ENCODE measurements at places on chromosomes 13 and 19.

GRCh38 chr13:102089177-102089576 is 312.7 kb downstream of the FGF14 start:
- no peak for DNase-seq
- H3K27me3 ChIP-seq, result no peaks in the 10 kb centered on the region
- no peaks in the 10 kb centered on the region for H3K36me3 ChIP-seq
- H3K4me1 ChIP-seq, result no peaks in the 10 kb centered on the region

DNA sequence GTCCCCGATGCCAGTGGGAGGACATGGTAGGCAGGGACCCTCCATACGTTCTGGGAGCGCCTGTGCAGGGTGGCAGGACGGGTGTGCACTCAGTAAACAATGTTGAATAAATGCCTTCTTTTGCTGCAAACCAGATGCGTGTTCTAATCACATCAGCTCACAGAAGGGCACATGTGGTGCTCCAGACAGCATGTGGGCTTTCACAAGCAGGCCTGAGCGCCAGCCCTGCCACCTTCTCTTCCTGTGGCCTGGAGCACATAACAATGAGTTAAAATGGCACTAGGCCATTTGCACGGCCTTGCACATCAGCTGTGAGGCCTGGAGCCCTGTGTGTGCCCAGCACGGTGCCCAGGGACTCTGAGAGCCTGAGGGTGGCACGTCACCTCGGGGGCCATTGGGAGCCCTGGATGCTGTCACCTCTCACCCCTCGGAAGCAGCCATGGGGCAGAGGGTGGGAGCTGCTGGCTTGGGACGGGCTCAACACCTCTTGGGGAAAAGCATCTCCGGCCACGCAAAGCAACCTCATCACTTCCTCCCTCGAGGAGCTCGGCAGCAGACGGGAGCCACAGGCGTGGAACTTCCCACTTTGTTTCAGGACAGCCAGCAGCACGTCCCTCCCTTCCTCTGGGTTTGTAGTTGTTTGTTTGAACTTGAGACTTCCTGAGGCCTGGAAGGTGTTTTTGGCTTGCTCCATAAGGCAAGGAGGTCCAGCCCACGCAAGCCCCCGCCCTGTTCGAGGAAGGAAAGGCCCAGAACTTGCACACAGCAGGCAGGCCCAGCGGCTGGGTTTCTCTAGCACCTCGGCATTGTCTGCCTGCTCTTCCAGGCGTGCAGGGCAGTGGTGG is 9.8 kb downstream of the MCF2L start:
- no peaks in the 10 kb centered on the region for H3K36me3 ChIP-seq
- no peak overlapping the region for H3K4me3 ChIP-seq
- DNase-seq, result no peak
- H3K27ac ChIP-seq, result no peak overlapping the region

GRCh38 chr13:113466383-113466782 is 13.1 kb upstream of the ADPRHL1 start:
- H3K36me3 ChIP-seq, result no peaks in the 10 kb centered on the region
- no peak overlapping the region for H3K27ac ChIP-seq
- no peak overlapping the region for H3K4me3 ChIP-seq
- no peak for DNase-seq
- no peaks in the 10 kb centered on the region for H3K4me1 ChIP-seq

DNA sequence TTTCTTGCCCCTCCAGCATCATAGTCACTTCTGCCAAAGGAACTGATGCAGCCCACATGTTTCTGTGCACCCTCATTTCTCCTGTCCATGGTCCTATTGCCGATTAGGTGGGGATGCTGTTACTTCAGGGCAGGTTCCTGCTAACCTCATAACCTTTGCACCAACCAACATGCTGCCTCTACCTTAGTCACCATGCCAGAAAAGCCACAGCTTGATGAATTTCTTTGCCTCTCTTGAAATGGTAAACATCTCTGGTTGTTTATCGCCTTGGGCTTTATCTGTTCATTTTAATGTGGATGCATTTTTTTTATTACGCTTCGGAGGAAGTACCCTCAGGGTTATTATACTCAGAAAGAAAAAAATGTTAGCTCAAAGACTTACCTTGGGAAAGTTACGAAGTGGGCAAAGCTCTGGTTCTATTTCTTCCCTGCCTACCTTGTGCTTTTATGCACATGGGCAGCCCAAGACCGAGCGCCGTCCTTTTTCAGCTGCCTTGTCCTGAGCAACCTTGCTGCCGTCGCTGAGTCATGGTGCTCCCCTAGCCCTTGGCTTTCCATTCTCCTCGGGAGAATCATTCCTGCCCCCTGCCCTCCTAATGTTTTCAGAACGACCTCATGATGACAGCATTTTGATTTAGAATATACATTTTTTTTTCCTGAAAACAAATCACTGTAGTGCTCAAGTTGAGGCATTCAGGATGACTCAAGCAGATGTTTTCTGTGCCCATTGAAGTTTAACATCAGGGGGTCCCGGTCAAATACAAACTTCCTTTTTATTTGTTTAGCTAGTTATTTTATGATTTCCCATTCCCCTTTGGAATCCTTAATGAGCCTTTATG is 280.0 kb downstream of the SHISA2 start:
- no peak for DNase-seq
- H3K36me3 ChIP-seq, result no peaks in the 10 kb centered on the region
- H3K4me1 ChIP-seq, result no peaks in the 10 kb centered on the region

GRCh38 chr19:5501907-5502306 is 46.7 kb downstream of the ZNRF4 start:
- no peak for DNase-seq
- H3K36me3 ChIP-seq, result no peaks in the 10 kb centered on the region
- no peaks in the 10 kb centered on the region for H3K27me3 ChIP-seq
- no peak overlapping the region for H3K27ac ChIP-seq
- no peak overlapping the region for H3K4me3 ChIP-seq

- H3K36me3 ChIP-seq, result no peaks in the 10 kb centered on the region
- no peak overlapping the region for H3K4me3 ChIP-seq
- H3K27ac ChIP-seq, result no peak overlapping the region
- no peaks in the 10 kb centered on the region for H3K27me3 ChIP-seq
- H3K4me1 ChIP-seq, result no peaks in the 10 kb centered on the region
Observed at GRCh38 chr13:97600458-97601075, 166.6 kb downstream of the RAP2A start.

- no peaks in the 10 kb centered on the region for H3K27me3 ChIP-seq
- no peak overlapping the region for H3K4me3 ChIP-seq
- H3K36me3 ChIP-seq, result no peaks in the 10 kb centered on the region
- H3K27ac ChIP-seq, result no peak overlapping the region
- no peak for DNase-seq
- no peaks in the 10 kb centered on the region for H3K4me1 ChIP-seq
Observed at GRCh38 chr13:106986033-106986484, 418.1 kb upstream of the ARGLU1 start.

DNA sequence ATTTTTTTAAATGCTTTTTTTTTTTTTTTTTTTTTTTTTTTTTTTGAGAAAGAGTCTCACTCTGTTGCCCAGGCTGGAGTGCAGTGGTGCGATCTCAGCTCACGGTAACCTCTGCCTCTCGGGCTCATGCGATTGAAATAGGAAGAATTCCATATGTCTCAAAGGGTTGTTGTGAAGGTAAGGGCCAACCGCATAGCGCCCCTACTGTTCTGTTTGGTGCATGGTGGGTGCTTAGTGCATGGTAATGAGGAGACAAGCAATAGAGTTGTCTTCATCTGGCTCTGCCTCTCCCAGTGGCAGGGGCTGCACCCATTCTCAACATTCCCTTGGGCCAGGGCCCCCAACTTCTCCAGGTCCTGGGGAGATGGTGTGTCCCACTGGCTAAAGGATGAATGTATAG is 68.7 kb downstream of the RASL11A start:
- no peak overlapping the region for H3K4me3 ChIP-seq
- H3K27me3 ChIP-seq, result no peaks in the 10 kb centered on the region
- no peaks in the 10 kb centered on the region for H3K36me3 ChIP-seq
- no peak for DNase-seq

DNA sequence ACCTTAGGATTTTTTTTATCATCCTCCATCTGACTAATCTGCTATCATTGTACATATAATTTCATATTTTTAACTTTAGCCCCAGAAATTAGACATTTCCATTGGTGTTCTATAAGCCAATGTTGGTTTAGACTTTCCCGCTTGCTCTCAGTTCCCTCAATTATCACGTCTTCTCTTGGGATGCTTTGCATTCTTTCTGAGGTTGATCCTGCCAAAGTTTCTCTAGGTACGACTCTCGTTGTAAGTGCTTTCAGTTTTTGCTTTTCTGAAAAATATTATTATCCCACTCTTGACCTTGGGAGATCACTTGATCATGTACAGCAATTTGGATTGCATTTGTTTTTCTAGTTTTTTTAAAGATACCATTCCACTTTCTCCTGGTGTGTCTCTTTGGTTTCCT is 270.2 kb downstream of the IRS2 start:
- H3K36me3 ChIP-seq, result no peaks in the 10 kb centered on the region
- DNase-seq, result no peak
- no peak overlapping the region for H3K27ac ChIP-seq
- no peaks in the 10 kb centered on the region for H3K4me1 ChIP-seq

DNA sequence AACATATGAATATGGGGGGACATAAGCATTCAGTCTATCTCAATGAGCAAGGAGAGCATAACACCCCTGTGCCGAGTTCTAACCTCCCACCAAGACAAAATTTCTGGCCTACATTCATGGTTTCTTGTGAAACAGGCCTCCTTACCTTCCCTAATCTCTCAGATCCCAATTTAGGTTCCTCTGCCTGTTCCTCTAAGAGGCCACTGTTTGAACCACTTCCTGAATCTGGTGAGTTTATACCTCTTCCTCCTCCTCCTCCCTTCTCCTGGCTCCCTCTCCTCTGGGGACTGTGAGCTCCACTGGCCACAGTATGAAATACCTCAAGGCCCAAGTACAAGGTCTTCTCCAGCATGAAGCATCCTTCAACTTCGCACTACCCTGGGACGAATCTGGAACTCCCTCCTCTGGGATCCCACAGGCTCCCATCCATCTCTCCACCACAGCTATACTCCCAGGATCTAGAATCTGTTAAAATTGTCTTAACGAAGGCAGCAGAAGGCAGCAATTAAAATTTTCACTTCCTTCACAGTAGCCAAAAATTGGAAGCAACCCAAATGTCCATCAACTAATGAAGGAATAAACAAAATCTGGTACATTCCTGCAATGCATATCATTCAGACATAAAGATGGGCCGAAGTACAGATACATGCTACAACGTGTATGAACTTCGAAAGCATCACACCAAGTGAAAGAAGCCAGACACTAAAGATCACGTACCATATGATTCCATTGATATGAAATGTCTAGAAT is 7.8 kb upstream of the SIGLECL1 start:
- H3K36me3 ChIP-seq, result no peaks in the 10 kb centered on the region
- DNase-seq, result no peak
- H3K27me3 ChIP-seq, result no peaks in the 10 kb centered on the region
- H3K27ac ChIP-seq, result no peak overlapping the region
- H3K4me1 ChIP-seq, result no peaks in the 10 kb centered on the region

DNA sequence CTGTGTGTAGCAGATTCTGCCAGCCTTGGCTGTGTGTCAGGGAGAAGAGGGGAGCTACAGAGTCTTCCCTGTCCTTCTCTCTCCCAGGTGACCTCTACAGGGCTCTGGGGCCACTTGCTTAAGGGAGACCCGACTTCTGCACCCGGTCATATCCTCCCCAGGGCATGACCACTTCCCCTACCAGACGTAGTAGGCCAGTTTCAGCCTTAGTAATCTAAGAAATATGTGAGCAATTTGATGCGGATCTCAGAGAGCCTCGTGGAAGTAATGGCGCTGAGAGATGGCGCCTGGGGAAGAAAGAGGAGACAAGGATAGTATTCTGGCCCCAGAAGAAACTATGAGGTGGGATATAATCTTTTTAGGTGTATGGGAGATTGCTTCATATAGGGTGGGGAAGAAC is 41.9 kb downstream of the NFIX start:
- DNase-seq, result peak; percentile 83
- no peaks in the 10 kb centered on the region for H3K27me3 ChIP-seq
- no peak overlapping the region for H3K4me3 ChIP-seq

DNA sequence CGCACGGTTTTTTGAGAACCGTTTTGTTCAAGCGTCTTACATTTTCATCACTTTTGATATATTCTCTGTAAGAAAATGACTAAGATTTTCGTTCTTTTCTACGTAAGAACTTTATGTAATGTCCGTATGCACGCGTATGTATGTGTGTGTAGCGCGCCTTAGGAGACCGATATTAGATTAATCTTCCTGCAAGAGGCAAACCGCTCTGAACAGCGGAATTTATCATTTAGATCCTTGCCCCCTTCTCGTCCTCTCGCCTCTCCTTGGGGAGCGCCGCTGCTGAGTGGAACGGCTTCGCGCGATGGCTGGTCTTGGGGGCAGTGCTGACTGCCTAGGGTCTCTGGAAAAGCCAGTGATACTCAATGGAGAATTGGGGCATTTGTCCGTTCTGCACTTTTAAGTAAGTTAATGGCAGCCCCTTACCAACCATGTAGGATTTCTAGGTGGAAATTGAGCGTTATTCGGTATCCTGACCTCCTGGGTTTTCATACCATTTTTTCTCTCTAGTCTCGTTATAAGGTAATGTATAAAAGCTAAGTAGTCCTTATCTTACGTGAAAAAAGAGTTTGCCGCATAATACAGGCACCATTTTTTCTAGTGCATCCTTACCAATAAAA is 4.7 kb downstream of the MAB21L1 start:
- no peaks in the 10 kb centered on the region for H3K4me1 ChIP-seq
- no peaks in the 10 kb centered on the region for H3K27me3 ChIP-seq
- no peak for DNase-seq
- H3K4me3 ChIP-seq, result no peak overlapping the region
- H3K36me3 ChIP-seq, result no peaks in the 10 kb centered on the region

GRCh38 chr13:75173457-75174356 is 308.3 kb downstream of the TBC1D4 start:
- H3K4me3 ChIP-seq, result no peak overlapping the region
- no peaks in the 10 kb centered on the region for H3K36me3 ChIP-seq
- no peaks in the 10 kb centered on the region for H3K4me1 ChIP-seq
- H3K27ac ChIP-seq, result no peak overlapping the region

GRCh38 chr19:5298471-5298901 is 42.1 kb downstream of the PTPRS start:
- H3K36me3 ChIP-seq, result no peaks in the 10 kb centered on the region
- no peaks in the 10 kb centered on the region for H3K27me3 ChIP-seq
- no peak for DNase-seq
- no peak overlapping the region for H3K27ac ChIP-seq
- no peaks in the 10 kb centered on the region for H3K4me1 ChIP-seq

GRCh38 chr13:98232456-98232855 is 55.4 kb upstream of the RNF113B start:
- H3K4me3 ChIP-seq, result no peak overlapping the region
- DNase-seq, result no peak
- H3K27ac ChIP-seq, result no peak overlapping the region
- H3K4me1 ChIP-seq, result no peaks in the 10 kb centered on the region
- H3K36me3 ChIP-seq, result no peaks in the 10 kb centered on the region

GRCh38 chr19:7262470-7262869 is 31.7 kb downstream of the INSR start:
- H3K36me3 ChIP-seq, result peaks cover 2% of the 10 kb centered on the region
- no peak overlapping the region for H3K4me3 ChIP-seq
- H3K27ac ChIP-seq, result no peak overlapping the region
- no peaks in the 10 kb centered on the region for H3K27me3 ChIP-seq
- no peak for DNase-seq

All from aorta (tissue), 5 donors.